ENCODE measurements at places on chromosomes 12 and 14.

DNA sequence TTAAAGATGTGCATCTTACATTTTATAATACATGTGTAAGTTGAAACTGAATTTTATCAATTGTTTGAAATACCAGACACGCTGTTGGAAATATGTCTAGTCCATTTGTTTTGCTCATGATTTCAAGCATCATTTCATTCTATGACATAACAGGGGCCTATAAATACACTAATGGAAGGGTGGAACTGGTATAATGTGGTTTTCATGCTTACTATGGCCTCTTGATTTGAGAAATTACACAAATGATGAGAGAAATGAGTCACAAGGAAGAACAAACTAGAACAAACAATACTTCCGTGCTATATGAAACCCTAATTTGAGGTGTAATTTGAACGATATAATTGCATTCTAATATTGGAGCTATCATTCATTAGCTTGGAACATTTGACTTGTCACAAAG is 663.4 kb downstream of the SLC16A7 start:
- DNase-seq, result no peak

DNA sequence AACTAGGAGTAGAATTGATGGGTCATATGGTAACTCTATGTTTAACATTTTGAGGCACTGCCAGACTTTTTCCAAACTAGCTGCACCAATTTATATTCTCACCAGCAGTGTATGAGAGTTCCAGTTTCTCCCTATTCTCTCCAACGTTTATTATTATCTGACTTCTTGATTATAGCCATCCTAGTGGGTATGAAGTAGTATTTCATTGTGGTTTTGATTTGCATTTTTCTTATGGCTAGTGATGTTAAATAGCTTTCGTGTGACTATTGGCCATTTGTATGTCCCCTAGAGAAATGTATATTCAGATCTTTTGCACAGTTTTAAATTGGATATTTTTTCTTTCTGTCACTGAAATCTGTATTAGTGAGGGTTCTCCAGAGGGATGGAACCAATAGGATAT is 37.8 kb downstream of the HELB start:
- no peak for DNase-seq

DNA sequence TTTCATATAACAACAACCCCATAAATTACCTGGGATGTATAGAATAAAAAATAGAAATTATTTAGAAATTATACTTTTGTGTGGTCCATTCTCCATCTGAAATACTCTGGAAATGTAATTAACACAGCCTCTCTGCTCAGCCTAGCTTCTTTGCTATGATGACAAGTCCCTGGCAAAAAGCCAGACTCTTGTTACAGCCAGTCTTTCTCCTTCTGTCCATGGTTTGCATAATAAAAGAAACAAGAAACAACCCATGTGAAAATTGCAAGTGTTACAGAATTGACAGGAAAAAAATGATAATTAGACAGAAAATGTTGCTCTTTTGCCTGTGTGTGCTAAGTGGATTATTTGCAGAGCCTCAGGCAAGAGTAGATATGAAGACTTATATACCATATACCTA is 61.3 kb downstream of the C12orf50 start:
- DNase-seq, result no peak

DNA sequence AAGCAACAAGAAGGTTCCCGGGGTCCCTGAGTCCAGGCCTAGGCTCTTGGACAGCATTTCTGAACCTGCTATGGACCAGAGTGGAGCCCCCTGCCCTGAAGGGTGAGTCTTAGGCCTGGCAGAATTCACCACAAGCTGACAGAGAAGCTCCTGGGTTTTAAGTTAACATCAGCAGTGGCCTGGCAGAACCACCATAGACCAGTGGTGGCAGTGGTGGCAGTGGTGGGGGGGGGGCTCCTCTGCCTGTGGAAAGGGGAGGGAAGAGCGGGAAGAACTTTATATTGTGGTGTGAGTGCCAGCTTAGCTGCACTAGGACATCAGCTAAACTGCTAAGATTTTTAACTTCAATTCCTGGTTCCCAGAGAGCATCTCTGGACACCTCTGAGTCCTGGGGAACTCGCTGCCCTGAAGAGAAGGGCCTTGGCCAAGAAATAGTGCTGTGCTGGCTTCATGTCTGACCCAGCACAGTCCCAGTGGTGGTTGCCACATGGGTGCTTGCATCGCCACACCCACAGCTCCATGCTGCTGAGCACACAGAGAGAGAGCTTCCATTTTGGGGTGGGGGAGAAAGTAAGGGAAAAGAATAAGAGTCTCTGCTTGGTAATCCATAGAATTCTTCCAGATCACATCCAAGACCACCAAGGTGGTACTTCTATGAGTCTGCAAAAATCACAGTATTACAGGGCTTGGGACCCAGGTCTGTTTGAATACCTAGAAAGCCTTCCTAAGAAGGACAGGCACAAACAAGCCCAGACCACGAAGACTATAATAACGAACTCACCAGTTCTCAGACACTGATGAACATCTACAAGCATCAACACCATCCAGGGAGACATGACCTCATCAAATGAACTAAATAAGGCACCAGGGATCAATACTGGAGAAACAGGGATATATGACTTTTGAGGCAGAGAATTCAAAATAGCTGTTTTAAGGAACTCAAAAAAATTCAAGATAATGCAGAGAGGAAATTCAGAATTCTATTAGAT is 20.4 kb upstream of the RNF212B start:
- DNase-seq, result no peak

GRCh38 chr14:77302926-77303325 is 17.8 kb downstream of the POMT2 start:
- DNase-seq, result peak; percentile 71

GRCh38 chr14:94773061-94773648 is 3.2 kb upstream of the GSC start:
- no peak for DNase-seq

- no peak for DNase-seq
Measured at GRCh38 chr14:104471114-104471513, 108.5 kb upstream of the C14orf180 start.

DNA sequence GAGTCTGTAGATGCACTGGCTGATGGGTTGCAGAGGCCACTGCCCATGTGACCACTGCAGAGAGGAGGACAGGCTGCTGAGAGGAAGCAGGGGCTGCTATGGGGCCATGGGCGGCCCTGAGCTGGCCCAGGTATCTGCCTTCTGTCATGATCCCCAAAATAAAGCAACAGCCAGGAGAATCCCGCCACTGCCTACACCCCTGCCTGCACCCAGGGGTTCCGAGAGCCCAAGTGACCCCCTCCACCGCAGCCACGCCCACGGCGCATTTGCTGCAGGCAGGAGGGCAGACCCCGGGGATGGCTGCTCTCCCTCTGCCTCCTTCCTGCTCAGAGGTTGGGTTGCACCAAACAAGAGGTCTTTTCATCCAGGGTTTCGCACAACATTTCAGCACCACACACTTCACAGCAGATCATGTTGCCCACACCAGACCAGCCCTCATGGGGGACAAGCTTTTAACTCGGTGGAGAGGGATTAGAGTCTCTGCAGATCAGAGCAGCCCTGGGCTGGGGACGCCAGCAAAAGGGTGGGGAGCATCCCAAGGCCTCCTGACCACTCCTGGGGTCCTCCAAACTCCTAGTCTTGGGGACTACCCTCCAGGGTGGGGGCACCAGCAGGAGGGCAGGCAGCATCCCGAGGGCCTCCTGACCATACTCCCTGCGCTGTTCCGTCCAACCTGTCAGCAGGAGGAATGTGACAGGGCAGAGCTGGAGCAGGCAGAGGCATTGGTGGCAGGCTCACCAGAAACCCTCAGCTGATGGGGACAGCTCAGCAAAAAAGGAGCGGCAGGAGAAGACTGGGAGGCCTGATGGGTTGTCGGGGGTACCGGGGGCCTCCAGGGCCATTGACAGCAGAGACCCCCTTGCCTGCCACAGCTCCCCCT is 14.1 kb downstream of the CCDC85C start:
- no peak for DNase-seq

DNA sequence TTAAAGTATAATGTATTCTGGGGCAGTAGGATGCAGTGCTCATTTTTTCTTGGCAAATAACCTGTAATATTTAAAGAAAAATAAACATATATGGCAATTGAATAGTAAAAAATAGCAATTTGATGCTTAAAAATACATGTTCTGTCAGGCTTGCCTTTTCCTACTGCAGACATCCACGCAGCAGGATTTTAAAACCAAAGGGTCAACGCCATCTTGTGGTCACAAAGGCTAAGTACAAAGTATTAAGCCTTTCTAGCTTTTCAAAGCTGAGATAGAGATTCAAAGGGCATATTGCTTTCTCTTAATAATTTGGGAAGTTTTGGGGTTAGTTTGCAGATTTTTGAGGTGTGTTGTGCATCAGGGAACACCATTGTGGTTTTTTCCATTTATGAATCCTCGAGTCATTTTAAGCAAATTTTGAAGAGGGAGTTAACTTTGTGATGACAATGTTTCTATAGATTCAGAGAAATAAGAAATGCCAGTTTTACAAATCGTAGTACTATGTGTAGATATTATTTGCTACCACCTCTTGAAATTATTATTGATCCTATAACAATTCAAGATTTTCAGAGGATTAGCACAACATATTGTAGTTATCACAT is 4.7 kb upstream of the CCER1 start:
- DNase-seq, result peak; percentile 29

- peak; percentile 77 for DNase-seq
Measured at GRCh38 chr12:92503029-92503931, 199.5 kb upstream of the PLEKHG7 start.

DNA sequence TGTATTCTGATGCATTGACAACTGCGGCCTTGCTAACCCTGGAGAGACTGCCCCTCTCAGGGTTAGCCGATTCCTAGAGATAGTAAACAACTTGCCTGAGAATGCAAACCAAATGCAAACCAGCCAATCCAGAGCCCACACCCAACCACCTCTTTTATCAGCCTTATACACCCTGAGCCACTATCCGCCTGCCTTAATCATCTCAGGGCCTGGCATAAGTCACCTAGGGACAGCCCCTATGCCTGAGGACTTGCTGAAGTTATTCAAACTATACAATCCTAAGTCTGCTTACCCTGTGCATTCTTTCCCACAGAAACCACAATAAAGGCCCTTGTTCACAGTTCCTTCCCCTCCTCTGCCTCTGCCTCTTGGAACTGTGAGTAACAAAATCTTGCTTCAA is 177.2 kb downstream of the KCNA5 start:
- DNase-seq, result peak; percentile 64

GRCh38 chr12:6953442-6954315 is 2.5 kb downstream of the PTPN6 start:
- peak; percentile 87 for DNase-seq

- DNase-seq, result no peak
Measured at GRCh38 chr14:105096206-105096875, 31.1 kb upstream of the GPR132 start.

DNA sequence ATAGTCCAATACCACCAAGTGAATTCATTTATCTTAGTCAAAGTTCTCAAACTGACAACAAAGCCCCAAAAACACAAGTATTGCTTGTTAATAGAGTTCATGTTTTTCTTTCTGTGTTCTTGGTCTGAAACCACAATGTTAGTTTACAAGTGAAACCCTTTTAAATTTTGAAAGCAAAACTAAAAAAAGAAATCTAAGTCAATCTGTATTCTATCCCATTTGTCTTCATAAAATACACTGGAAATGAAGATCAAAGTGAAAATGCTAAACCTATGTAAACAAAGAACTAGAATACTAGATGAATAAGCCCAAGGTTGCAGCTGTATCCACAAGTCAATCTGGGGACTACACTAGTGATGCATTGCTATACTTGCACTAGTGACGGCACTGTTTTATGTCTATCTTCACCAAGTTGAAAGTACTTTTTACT is 10.4 kb downstream of the MAP4K5 start:
- peak; percentile 39 for DNase-seq

GRCh38 chr12:34295366-34296142 is 273.3 kb downstream of the ALG10 start:
- DNase-seq, result no peak

DNA sequence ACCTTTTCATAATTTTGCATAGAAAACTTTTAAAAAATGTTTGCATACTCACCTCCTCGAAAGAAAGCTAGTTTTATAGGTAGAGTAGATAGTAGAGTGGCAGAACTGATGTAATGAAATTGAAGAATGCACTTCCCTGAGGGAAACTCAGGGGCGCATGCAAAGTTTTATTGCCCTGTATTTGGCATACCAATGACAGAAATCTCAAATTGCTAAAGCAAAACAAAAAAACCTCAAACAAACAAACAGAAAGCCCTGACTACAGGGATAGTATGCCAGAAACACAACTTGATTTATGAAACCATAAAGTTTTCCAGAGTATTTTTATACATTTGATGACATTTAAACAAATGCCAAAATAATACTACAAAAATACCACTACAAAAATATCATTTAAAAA is 1.8 kb downstream of the RASSF9 start:
- DNase-seq, result no peak

DNA sequence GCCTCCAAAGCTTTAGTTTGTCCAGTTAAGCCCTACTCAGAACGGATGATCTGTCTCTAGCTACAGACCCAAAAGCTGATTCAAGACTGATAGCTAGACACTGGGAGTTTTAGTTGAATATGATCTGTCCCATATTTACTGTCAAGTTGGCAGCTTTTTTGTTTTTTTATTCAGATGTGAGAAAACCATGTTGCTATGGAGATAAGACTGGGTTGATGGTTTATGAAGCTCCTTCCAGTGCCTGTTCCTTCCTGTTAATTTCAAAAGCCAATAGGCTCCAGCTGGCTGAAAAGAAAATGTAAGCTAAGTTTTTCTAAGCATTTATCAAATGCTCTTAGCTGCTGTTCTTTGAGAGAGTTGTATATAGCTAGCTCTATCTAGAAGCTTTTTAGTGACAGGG is 4.7 kb downstream of the DYNLL1 start:
- no peak for DNase-seq

DNA sequence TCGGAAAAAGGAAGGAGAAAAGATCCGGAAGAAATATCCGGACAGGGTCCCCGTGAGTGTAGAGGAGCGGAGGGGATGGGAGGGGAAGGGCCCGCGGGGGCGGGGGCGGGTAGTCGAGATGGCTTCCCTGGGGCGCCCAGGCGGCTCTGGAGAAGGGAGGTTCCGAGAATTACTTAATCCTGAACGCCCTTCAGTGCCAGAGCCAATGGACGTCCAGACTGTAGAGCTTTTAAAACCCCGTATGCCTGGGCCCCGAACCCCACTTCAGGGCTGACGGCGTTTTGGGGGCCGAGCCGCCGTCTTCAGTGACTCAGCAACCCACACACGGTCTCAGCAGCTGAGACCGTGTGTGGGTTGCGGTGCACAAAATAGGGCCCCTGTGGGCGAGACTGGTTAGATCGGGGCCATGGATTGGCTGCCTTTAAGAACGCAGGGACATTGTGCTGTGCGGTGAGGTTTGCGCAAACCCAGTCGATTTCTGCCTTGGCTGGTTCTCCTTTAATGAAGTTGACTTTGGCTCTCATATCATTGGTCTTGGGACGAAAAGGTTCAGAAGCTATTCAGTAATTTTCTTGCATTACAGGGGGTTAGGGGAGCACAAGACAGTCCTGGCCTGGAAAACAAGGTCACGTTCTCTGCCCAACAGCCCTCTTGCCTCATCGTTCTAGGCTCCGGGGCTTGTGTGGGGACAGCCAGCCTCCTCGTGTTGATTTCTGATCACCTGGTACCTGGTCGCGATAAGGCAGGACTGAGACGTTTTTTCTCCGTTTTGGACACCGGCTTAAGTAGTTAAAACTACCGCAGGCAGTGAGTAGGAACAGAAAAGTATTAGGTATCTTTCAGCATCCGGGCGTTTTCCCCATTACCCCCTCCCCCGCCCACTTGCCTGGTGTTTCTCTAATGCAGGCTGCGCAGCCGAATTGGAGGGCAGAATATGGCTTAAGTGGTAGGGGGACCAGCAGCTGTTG is 775 bp downstream of the GABARAPL1 start:
- peak; percentile 69 for DNase-seq
